ENCODE measurements at places on chromosomes 1 and 21.
A peak's percentile ranks its signal among the peaks of the same experiment; 100 is the strongest.

DNA sequence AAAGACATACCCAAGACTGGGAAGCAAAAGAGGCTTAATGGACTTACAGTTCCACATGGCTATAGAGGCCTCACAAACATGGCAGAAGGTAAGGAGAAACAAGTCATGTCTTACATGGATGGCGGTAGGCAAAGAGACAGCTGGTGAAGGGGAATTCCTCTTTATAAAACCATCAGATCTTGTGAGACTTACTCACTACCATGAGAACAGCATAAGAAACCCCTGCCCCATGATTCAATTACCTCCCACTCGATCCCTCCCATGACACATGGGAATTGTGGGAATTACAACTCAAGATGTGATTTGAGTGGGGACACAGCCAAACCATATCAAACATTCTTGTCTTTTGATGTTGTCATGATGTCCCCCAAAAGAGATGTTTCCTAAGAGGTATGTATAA is 103.3 kb downstream of the DUSP10 start:
- DNase-seq = no peak
- H3K4me3 ChIP-seq = no peak overlapping the region
- no peaks in the 10 kb centered on the region for H3K4me1 ChIP-seq
- no peaks in the 10 kb centered on the region for H3K36me3 ChIP-seq

- DNase-seq = no peak
- H3K27me3 ChIP-seq = no peaks in the 10 kb centered on the region
- H3K36me3 ChIP-seq = peaks cover under 1% of the 10 kb centered on the region
- H3K27ac ChIP-seq = no peak overlapping the region
- H3K4me3 ChIP-seq = no peak overlapping the region
Observed at GRCh38 chr1:229562686-229563085, 4.2 kb upstream of the ABCB10 start.

DNA sequence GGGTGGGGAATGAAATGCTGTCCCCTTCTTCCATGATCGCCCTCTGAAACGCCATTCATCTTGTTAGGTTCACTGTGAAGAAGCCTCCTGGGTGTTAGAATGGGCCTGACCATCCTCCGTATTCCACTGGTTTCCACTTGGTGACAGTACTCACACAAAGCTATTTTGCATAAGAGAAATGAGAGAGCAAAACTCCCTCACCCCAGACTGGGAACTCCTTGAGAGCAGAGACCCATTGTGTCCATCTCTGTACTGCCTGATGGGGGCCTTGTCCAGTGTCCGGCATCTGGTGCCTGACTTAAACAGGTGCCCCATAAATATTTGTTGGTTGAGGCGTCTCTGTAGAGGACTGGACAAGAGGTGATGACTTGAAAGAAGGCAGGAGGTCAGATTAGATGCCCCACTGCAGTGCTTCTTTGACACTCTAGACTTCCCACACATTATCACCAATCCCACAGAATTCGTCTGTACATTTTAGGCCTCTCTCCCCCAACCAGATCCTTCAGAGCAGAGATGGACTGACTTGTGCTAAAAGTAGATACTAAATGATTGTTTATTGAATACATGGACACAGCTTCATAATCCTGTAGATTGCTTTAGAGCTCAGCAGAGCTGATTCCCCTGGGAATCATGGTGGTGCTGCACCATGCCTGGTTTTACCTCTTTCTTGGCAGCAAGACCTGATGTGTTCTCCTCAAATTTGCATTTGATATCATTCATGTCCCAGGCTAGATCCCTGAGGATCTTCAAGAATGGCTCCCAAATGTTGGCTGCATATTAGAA is 22.4 kb upstream of the KCNA2 start:
- no peak overlapping the region for H3K4me3 ChIP-seq
- no peaks in the 10 kb centered on the region for H3K36me3 ChIP-seq
- H3K27ac ChIP-seq = no peak overlapping the region
- no peak for DNase-seq
- H3K27me3 ChIP-seq = no peaks in the 10 kb centered on the region
- peaks cover 27% of the 10 kb centered on the region for H3K4me1 ChIP-seq

DNA sequence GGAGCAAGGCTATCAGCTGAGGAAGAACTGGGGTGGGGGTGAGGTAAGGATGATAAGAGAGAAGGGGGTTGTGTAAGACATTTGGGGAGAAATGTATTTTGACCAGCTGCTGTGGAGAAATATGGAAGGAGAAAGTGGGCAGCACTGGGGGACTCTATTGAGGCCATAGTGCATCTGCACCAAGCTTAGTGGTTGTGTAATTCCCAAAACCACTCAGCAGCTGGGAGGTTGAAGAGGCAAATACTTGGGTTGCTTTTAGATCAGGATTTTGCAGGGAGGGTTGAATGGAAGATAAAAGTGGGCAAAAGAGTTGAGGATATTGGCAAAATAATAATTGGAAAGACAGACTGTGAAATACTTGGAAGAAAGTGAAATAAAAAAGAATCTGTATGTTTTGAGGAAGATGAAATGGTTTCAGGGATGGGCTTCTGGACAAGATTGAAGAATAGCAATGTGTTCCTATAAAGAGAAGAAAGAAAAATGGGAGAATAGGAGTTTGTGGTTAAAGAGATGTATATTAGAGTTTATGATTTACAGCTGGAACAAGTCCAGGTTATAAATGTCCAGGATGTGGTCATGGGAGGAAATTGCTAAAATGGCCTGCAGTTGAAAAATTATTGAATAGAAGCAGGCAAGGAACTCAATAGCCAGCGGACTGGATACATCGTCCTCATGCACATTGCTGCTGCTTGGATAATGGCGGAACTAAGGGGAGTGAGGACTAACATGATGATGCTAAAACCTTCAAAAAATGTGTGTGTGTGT is 162.7 kb downstream of the DNM3 start:
- no peak overlapping the region for H3K4me3 ChIP-seq
- DNase-seq = no peak
- H3K27me3 ChIP-seq = no peaks in the 10 kb centered on the region

DNA sequence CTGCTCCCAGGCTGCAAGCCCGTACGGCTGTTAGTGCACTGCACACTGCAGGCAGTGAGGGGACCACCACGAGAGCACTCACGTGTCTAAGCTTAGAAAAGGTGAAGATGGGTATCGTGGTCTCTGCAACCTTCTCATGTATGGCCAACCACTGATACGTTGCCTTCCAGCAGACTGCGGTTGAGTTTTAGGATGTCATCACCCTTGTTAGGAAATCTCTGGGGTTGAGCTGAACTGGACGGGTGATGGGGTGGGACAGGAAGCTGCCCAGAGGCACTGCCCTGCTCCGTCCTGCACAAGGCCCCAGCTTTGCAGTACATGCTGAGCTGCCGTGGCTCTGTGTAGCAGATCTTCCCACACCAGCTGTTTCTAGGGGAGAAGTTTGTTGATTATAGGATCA is 43.3 kb downstream of the FAAP20 start:
- DNase-seq = peak; percentile 32
- no peaks in the 10 kb centered on the region for H3K27me3 ChIP-seq
- no peak overlapping the region for H3K27ac ChIP-seq
- H3K4me3 ChIP-seq = no peak overlapping the region
- peaks cover 17% of the 10 kb centered on the region for H3K4me1 ChIP-seq

DNA sequence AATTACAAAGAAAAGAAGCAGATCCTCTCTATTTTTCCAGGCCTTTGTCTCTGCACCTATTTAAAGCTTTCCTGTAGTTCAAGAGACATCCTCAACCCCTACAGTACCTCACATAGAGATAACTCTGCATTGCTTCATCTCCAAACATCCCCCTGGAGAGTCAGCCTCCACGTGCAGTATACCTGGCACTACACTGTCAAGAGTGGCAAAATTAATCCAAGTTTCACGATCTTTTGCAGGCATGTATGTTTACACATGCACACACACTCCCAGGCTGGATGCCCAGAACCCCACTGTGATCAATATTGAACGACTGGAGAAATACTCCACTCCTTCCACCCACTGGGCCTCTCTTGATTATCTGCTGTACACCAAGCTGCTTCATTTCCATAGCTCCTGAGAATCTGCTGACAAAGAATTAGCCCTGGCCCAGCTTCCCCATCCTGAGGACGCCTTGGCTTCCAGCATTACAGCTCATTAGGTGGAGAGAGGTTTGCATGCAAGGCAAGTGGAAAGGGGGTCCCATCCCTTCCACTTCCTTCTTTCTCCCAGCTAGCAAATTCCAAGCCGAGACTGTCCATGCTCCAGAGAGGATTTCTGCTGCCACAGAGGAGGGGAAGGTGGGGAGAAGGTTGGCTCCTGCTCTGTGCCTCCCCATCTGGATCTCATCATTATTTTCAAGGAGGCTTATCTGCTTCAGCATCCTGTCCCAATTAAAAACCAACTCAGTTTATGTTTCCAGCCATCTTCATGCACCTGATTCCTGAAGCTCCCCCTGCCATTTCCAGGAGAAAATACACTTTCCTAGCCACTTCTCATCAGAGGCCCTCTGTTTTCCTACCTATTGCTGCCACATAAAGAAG is 66.5 kb upstream of the GOLT1A start:
- no peaks in the 10 kb centered on the region for H3K27me3 ChIP-seq
- no peaks in the 10 kb centered on the region for H3K36me3 ChIP-seq
- H3K4me3 ChIP-seq = no peak overlapping the region
- DNase-seq = no peak
- H3K27ac ChIP-seq = no peak overlapping the region

- H3K4me1 ChIP-seq = peaks cover 14% of the 10 kb centered on the region
- no peak overlapping the region for H3K27ac ChIP-seq
- no peaks in the 10 kb centered on the region for H3K36me3 ChIP-seq
- no peak for DNase-seq
Observed at GRCh38 chr1:234533034-234533891, 54.3 kb upstream of the TARBP1 start.

- peaks cover 38% of the 10 kb centered on the region for H3K4me1 ChIP-seq
- H3K27me3 ChIP-seq = no peaks in the 10 kb centered on the region
- H3K36me3 ChIP-seq = peaks cover 4% of the 10 kb centered on the region
- H3K27ac ChIP-seq = peak overlapping the region; percentile 77
- H3K4me3 ChIP-seq = peak overlapping the region; percentile 13
Observed at GRCh38 chr21:33299181-33299752, 25.5 kb upstream of the IFNAR1 start.

GRCh38 chr1:221451741-221452140 is 290.1 kb downstream of the DUSP10 start:
- H3K27me3 ChIP-seq = peaks cover 20% of the 10 kb centered on the region
- no peaks in the 10 kb centered on the region for H3K36me3 ChIP-seq
- no peak overlapping the region for H3K4me3 ChIP-seq
- H3K4me1 ChIP-seq = peaks cover 16% of the 10 kb centered on the region

DNA sequence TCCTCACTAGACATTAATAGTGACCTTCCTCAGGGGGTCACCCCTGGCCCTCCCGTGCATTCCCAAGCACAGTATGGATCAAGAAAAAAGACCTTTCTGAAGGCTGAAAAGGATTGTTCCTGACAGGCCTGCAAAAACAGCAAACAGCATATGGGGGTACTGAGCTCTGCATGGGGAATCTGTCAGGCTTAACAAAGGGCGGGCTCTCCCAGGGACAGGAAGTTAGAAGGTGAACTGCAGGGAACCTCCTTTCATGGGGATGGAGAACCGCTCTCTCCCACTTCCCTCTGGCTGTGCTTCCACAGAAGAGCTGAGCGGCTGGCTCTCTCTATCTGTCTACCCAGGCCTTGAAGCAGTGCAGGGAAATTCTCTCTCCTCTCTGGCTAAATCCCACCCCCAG is 91.7 kb downstream of the DTL start:
- H3K4me3 ChIP-seq = no peak overlapping the region
- no peak overlapping the region for H3K27ac ChIP-seq
- no peak for DNase-seq
- H3K36me3 ChIP-seq = peaks cover 19% of the 10 kb centered on the region

DNA sequence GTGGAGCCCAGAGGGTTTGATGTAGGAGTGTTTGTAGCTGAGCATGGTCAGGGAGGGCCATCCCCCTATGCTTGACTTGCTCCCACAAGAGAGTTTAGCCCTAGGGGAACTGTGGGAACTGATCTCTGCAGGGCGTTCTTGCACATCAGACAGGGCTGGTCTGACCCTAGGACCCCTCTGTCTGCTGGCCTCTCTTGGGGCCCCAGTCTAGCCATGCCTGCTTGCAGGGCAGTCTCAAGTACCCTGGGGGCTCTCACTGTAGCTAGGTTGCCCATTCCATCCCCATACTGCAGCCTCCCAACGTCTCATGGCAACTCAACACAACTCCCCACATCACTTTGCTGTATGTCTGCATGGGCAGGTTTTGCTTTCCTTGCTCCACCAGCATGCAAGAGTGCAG is 1250.7 kb upstream of the B3GALT2 start:
- H3K4me3 ChIP-seq = no peak overlapping the region
- no peaks in the 10 kb centered on the region for H3K4me1 ChIP-seq
- peaks cover 3% of the 10 kb centered on the region for H3K27me3 ChIP-seq
- no peak overlapping the region for H3K27ac ChIP-seq

DNA sequence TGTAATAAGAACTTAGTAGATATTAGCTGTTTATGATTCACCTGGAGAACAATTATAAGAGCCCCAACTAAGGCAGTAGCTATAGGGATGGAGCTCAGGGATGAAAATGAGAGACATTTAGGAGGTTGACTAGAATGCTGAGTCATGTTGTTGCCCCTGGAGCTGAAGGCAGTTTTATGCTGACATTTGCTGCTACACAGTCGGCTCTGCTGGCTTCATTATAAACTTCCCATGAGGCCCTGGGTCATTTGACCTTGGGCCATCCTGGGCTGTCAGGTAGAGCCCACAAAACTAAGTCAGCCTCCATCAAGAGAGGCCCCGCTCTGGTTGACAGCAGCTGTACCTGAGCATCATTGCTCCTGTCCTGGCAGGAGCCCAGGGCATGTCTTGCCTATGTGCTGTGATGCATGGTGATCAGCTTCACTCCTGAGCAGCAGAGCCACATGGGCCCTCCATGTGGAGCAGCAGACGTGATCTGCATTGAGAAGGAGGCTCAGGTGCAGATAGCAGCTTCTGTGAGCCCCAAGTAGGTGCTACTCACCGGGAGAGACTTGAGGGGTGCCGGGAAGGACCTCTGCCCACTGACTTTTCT is 112.4 kb downstream of the TBX19 start:
- H3K36me3 ChIP-seq = no peaks in the 10 kb centered on the region
- DNase-seq = no peak
- peaks cover 12% of the 10 kb centered on the region for H3K4me1 ChIP-seq
- peaks cover 3% of the 10 kb centered on the region for H3K27me3 ChIP-seq

Data from activated CD8-positive, alpha-beta T cell treated with anti-CD3 and anti-CD28 coated beads for 36 hours (primary cell).